ENCODE measurements at places on chromosomes 1 and 21.

GRCh38 chr1:153353226-153353947 lies 4.3 kb upstream of the S100A9 start:
- DNase-seq: peak; percentile 55

DNA sequence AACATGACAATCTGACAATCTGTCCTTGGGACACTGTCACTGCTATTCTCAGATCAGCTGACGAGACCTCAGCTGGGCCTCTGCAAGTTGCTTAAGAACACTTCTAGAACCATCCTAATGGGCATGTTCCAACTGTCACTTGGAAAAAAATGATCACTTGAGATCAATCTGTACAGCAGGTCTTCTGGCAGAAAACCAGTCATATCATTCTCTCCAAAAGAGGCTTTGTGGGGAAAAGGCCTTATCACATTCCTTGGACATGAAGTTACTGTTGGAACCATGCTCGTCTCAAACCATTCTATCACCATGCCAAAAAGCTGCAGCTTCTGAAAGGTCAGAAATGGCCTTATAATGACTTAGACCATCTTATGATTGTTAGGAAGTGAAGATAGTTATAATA lies 744.2 kb downstream of the USP25 start:
- no peak for DNase-seq

DNA sequence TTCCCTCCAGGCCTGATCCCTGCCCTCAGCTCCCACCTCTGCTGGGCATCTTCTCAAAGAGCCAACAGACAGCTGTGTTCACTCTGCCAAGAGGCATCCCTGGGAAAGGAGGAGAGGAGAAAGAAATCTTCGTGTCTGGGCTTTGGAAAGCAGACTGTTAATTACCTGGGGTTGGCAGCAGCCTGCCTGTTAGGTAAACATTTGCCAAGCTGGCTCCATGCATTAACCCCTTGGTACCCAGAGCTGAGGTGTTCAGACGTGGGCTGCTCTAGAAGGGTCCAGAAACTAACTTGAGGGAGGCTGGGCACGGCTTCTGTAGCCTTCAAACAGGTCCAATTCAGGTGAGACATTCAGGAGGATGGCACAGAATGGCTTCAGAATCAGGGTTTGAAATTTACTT lies 8.7 kb upstream of the EXTL1 start:
- peak; percentile 67 for DNase-seq

GRCh38 chr1:53324728-53325297 lies 3.1 kb downstream of the LRP8 start:
- no peak for DNase-seq

DNA sequence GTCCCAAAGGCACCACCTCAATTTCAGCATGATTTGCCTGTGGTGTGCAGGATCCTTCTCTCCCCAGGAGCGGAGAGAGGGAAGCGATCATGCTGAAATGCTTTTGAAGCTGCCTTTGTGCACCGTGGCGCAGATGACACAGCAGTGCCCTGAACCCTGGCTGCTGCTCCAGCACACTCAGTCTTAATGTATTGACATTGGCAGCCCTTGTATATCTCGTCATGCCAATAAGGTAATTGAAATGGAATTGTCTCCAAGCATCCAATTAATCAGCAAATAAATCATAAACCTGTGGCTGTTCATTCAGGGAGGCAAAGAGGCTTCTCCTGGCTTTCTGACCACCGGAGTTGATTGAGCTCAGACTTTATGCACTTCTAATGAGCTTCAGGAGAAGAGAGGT lies 139.8 kb downstream of the KAZN start:
- DNase-seq: no peak

GRCh38 chr1:6960860-6961259 lies 175.6 kb downstream of the CAMTA1 start:
- DNase-seq: no peak

DNA sequence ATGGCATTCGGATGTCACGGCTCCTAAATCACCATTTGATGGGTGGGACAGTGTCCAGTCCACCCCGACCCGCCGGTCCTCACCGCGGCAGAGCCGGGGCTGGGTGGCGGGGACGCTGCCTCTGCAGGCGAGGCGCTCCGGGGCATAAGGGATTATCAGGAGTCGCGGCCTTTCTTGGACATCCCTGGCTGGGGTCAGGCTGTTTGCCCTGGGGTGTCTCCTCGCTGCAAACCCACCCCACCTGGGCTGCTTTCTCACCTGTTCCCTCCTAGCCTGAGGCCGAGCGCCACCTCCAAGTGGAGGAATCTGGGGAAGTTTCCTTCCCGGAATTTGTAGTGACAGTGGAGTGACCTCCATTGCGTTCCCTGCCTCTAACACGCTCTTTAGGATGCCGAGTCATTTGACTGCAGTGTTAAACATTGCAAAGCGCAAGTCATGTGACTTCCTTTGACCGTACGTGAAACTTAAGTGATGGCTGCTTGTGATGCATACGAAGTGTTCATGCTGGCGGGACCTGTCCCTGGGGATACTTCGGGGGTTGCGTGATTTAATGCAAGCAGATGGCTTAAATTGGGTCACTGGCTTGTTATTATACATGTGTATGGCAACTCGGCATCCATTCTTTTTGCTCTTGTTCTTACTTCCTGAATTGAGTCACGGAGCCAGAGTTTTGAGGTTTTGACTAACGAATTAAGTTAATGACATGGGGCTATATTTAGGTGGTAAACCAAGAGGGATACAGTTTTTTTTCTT lies 536 bp downstream of the LGALS8 start:
- peak; percentile 89 for DNase-seq

GRCh38 chr1:94056996-94057395 lies 64.0 kb downstream of the ABCA4 start:
- no peak for DNase-seq

GRCh38 chr1:167641786-167642500 lies 11.9 kb downstream of the RCSD1 start:
- DNase-seq: no peak

GRCh38 chr1:202281316-202282024 lies 60.3 kb downstream of the UBE2T start:
- DNase-seq: no peak

DNA sequence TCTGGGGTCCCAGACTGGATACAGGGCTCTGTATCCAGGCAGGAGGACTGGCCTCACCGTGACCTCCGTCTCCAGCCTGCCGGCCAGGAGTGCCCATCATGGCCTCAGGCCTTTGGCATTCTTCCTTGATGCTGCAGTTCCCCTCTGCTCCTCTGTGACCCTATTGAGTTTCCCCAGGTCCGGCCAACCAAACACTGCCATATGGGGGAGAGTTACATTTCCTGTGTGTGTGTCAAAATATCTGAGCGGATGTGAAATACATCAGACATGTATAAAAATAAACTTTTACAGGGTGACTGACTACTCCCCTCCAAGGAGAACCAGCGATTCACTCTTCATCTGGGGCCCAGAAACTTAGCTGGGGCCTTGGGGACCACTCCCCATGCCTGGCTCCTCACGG lies 10.2 kb upstream of the UBL4B start:
- DNase-seq: no peak

DNA sequence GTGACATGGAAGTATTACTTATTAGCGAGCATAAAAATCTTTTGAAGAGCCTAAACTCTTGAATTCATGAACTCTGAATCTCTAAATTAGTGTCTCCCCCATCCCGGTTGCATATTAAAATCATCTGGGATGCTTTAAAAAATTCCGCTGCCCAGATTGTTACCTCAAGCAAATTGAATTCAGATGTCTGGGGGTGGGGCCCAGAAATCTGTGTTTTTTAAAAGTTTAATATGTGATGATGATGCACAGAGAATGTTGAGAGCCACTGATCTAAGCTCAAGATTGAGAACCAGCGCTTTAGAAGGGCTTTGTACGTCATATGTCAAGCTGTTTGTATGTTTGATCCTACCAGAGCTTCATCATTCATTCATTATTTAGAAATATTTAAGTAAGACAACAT lies 446.8 kb downstream of the NUF2 start:
- no peak for DNase-seq

Data from T47D (cell line).